H9 (cell line): ENCODE measurements at places on chromosomes 5 and 9. TPM values are rescaled to one million over a fixed set of nuclear protein-coding genes. Genes with fewer than 3 reads are reported as not detected.

DNA sequence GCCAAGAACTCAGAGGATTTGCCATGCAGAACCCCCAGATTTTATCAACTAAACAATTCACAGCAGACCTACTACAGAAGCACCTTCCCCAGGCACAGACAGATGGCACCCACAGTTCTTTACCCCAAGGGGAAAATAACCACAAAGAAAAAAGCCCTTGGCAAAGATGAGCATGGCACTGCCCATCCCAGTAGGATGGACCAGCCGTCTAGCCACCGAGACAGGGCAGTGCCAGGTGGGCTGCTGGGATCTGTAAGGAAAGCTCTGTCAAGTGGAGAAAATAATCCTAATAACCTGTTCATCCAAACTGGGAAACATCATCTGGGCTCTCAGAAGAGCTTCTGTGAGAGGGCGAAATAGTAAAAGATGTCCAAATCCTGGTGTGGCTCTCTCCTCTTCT is 130.0 kb downstream of the COL23A1 start:
- DNase-seq: no peak

DNA sequence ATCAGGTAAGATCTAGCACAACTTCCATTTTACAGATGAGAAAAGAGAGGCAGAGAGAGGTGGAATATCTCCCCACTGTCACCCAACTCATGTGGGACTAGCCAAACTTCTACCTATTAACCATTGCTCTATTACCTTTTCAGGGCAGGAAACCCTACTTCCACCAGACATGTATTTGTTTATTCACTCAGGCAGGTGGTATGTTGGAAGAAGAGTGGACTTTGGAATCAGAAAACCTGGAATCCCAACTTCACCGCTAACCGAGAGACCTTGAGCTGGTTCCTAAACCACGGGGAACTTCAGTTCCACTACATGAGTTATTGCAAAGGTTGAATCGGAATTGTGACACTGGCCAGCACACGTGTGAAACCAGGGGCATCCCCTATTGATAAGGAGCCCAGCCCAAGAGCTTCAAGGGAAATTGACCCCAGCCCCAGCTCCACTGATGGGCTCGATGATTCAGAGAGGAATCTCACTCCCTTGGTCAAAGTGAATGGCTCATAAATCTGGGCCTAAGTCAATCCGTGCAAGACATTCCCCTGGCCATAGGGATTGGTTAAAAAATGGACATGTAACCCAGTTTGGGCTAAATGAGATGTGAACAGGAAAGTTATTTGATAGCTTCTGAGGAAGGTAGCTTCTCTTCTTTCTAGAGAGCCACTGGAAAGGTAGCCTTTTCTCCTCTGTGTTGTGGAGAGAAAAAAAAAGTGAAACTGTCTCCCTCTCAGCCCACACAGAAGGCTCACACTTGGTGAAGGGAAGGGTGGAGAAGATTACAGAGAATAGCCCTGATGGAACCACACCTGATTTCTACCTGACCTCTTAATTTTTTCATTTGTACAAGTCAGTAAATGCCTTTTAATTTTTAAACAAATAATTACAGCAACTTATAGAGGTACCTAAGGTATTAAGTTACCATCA is 5.5 kb upstream of the GLIS3 start:
- DNase-seq: no peak

The GMCL2 gene
- not detected in 2 replicates for total RNA-seq

GRCh38 chr5:169229342-169229892 is 71.5 kb downstream of the SLIT3 start:
- DNase-seq: no peak

GRCh38 chr5:127561254-127561653 is 43.8 kb downstream of the PRRC1 start:
- no peak for DNase-seq

The CXCL14 gene
- 1.1 TPM in 2 replicates for total RNA-seq

The CARTPT gene
- not detected in 2 replicates for total RNA-seq

The C1QTNF2 gene
- total RNA-seq: 0.53 and 0.59 TPM in 2 replicates

The MOCS2 gene
- total RNA-seq: 23.6 and 24.8 TPM in 2 replicates

The NMUR2 gene
- 0.11 TPM in 1 of 2 replicates, not detected in the other for total RNA-seq
